Activated CD4-positive, alpha-beta T cell treated with anti-CD3 and anti-CD28 coated beads for 24 hours (primary cell): ENCODE measurements at places on chromosomes 1 and 21.
A peak's percentile ranks its signal among the peaks of the same experiment; 100 is the strongest.

DNA sequence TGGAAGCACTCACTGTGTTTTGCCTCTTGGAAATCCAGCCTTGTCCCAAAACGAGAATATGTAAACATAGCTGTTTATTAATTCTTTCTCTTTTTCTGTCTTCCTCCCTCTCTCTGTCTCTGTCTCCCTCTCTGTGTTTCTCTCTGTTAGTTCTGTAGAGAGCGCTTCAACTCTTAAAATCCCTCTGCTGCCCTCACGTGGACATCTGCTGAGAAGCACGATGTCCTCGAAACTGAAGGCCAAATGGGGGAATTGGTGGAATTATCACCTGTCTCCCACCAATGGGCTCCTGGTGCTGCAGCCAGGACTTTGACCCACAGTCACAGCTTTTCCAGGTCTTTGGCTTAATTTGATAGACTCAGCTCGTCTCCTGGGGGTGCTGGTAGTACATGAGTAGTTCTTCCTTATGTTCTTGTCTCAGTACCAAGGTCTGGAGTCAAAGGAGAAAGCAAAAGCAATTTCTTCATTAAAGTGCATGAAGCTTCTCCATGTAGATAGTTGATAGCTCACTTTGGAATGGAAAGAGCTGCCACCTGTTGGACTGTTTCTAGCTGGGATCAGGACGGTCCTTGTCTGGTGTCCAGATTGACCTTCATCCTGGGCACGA, 5.5 kb upstream of the GBP6 start:
- peak; percentile 75 for DNase-seq

GRCh38 chr1:181002582-181003172, 20.0 kb downstream of the STX6 start:
- DNase-seq, result no peak

- DNase-seq, result no peak
Observed at GRCh38 chr21:34221331-34222030, 142.3 kb upstream of the KCNE2 start.

DNA sequence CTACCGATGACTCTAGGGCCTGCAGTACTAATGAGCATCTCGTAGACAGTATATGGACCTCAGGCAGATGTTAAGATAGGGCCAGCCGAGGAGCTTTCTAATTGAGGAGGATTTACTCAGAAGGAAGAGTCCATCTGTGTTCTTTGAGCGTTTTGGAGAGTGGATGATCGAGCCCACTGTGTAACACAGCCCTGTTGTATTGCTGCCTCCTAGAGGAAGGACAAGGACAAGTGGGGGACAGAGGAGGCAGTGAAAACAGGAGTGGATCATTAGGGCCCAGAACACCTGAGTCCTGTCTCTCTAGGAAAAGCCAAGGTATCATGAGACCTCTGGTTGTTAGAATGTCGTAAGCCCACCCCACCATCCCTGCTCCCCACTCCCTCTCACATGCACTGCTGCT, 62.9 kb downstream of the TBX19 start:
- no peak for DNase-seq

GRCh38 chr1:211742272-211742671, 66.9 kb upstream of the NEK2 start:
- DNase-seq, result no peak

DNA sequence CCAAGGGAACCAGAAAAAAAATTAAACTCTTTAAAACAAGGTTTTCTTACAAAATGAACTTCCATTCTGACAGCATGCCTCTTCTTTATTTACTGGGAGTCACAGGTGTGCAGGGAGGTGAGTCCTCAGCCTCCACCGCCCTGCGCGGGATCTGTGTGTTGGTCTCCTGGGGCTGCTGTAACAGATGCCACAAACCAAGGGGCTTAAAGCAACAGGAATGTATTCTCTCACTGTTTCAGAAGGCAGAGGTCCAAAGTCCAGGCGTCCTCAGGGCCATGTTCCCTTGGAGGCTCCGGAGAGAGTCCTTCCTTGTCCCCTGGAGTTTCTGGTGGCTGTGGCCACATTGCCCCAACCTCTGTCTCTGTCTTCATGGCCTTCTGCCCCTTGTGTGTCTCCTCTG, 123.6 kb upstream of the C1orf174 start:
- DNase-seq, result no peak

GRCh38 chr1:191350938-191351337, 807.3 kb upstream of the RGS18 start:
- DNase-seq, result no peak

DNA sequence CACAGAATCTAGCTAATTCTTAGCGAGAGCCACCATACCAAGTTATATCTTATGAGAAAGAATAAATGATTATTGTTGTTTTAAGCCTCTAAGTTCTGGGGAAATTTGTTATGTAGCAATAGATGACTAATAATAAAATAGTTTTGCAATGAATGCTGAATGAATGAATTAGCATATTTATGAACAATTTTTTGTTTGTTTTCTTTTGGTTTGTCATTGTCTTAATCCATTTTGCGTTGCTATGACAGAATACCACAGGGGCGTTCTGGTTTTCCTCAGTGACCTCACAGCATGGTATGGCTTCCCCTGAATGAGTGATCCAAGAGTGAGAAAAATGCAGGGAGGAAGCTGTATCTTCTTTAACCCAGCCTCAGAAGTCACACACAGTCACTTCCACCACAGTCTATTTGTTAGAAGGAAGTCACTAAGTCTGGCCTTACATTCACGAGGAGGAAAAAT, 53.8 kb upstream of the HPDL start:
- DNase-seq, result no peak

DNA sequence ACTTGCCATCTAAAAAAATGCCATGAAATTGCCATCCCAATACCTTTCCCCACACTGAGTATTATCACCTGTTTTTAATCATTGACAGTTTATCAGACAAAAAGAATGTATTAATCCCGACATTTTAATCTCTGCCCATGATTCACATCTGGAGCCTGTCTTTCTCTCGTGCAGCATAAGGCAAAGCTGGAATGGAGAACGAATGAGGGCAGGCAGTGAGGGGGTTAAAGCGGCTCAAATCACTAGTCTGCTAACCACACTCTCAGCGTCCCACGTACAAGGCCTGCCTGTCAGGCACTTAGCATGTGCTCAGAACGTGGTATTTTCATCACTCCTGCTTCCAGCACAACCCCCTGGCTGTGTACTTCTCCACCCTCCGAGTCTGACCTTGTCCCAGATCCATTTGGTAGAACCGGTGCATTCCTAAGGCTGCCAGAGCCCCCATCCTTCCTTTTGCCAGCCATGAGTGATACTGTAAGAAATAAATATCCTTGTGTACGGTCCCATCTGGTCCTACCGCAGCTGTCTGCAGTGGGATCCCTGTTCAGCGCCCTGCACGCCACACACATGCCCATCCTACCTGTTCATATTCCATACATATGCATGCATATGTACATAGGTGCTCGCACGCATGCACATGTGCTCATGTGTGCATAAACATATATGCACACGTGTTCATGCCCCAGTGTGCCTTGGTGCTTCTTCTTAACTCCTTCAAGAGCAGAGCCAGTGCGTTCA, 34.6 kb upstream of the FHAD1 start:
- DNase-seq, result no peak

- no peak for DNase-seq
Observed at GRCh38 chr1:44759077-44759476, 16.3 kb upstream of the RPS8 start.

- DNase-seq, result no peak
Observed at GRCh38 chr21:39388811-39389155, 39.9 kb upstream of the HMGN1 start.

DNA sequence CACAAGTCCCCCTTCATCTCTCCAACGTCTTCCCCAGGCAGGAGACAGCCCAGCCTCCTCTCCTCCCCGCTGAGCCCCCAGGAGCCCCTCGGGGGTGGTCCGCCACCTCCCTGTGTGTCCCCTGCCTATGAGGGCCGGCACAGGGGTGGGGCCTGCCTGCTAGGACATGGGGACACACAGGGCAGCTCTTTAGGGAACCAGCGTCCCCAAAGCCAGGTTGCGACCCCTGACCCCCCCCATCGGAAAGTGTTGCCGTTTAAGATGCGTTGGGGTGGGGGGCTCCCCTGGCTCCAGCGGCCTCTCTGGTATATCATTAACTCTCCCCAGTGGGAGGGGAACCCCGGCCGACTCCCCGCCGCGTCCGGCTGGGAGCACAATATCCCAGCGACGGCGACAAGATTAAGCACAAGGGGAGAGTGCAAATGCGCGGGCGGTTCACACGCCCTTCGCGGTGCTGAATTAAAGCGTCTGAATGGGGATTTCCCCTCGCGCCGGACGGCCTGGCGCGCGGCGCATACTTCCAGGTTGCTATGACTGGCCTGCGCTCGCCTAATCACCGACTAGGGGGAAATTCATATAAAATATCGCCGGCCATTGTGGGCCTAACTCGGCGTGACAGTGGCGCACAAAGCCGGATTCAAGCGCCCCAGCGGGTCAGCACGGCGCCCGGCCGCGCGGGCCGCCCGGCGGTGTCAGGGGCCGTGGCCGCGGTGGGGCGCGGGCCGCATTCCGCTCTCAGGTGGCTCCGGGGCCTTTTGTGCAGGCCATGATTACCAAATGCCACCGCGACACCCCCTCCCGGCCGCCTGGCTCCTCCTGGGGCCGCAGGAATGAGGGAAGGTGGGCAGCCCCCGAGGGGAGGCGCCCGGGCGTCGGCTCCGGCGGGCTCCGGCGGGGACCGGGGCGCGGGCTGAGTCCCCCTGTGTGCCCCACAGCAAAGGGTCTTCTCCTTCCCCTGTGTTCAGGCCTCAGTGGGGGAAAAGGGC, 30.9 kb downstream of the WNT3A start:
- DNase-seq, result no peak

DNA sequence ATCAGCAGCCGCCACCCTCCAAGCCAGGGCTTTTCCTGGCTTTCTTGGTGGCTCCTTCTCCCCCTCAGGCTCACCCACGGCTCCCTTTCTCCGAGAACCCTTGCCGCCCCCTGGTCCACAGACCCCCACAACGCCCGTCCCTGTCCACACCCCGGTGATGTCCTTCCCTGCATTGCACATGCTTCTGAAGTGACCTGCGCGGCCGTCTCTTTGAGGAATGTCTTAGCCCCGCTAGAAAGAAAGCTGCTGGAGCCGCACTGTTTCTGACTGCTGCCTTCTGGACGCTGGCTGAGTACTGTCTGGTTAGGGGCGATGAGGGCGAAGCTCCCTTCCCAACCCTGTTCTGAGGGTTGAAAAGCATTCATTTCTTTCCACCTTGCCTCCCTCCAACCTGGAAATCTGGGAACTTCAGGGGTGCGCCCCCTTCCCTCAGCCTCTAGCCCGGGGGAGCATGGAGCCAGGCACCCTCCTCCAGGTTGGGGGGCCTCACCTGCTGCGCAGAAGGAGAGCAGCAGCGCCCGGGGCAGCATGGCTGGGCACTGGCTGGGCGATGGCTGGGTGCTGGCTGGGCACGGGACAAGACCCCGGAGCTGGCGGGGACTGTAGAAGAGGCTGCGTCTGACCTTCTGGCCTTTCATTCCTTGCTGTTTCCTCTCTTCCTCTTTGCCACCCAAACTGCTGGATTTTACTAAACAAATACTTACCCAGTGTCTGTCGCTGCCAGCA, at the start of gene CLEC20A:
TSS of gene CLEC20A (minus strand) at position 555 of the 726 bp plus-strand sequence. CDS start at position 530, 25 bp downstream.
- DNase-seq, result no peak

DNA sequence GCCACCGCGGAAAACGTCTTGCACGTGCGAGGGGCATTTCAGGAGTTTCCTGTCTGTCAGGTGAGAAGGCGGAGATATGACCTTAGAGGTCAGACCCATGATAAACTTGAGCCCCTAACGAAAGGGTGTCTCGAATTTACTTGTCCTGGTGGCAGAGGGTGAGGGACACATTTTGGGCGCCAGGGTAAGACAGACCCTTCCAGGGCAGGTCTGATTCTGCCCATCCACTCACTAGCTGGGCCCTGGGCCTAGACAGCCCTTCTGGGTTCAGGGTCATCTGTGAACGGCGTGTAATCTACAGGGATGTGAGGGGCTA, 395 bp upstream of the CSRP1 start:
- no peak for DNase-seq

GRCh38 chr1:174032671-174033222, 10.6 kb upstream of the RC3H1 start:
- no peak for DNase-seq

GRCh38 chr1:100299521-100300222, 33.7 kb downstream of the RTCA start:
- DNase-seq, result no peak

DNA sequence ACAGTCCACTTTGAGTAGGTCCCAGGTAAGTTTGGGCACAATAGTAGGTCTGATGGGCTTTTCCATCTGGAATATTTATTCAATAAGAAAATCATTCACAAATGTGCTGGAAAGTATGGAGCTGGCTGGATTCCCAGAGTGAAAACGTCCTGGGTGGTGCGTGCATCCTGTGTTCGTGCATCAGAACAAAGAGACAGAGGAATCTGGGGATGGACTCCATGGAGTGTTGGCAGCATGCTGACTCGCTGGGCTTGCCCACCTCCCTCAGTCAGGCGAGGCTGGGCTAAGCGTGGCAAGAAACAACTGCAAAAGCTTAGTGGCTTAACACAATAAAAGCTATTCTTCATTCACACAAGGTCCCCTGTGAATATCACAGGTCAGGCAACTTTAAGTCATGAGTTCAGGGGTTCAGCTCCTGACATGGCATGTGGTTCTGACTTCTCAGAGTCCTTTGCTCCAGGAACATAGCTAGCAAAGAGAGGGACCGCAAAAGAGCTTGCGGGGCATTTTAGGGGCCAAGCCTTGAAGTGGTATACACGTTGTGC, 151.6 kb upstream of the ZNF644 start:
- no peak for DNase-seq

DNA sequence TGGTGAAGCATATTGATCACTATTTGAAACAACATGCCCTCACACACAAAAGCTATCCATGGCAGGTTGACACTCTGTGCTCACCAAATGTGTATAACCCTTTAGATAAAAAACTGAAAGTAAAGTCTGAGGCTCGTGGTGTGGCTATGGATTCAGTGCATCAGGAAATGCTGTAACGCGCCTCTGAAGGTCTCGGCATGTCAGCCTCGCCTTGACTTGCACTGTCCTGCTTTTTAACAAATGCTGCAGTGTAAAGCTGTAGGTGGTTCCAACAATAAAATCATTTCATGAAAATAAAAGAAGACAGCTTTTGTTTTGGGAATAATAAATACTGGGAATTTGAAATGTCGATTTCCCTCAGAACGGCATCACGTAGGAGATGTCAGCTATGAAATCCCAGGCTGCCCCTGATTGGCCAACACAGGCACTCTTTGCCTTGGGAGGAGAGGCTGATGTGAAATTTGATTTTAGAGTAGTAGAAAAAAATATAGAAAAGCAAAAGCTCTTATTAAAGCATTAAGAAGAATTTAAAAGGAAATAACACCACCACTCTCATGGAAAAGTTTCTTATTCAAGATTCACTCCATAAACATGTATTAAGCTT, 168.2 kb downstream of the DSCAM start:
- DNase-seq, result no peak

- DNase-seq, result no peak
Observed at GRCh38 chr1:30895944-30896660, 12.5 kb downstream of the SDC3 start.
